ENCODE measurements at places on chromosomes 11 and 22.

DNA sequence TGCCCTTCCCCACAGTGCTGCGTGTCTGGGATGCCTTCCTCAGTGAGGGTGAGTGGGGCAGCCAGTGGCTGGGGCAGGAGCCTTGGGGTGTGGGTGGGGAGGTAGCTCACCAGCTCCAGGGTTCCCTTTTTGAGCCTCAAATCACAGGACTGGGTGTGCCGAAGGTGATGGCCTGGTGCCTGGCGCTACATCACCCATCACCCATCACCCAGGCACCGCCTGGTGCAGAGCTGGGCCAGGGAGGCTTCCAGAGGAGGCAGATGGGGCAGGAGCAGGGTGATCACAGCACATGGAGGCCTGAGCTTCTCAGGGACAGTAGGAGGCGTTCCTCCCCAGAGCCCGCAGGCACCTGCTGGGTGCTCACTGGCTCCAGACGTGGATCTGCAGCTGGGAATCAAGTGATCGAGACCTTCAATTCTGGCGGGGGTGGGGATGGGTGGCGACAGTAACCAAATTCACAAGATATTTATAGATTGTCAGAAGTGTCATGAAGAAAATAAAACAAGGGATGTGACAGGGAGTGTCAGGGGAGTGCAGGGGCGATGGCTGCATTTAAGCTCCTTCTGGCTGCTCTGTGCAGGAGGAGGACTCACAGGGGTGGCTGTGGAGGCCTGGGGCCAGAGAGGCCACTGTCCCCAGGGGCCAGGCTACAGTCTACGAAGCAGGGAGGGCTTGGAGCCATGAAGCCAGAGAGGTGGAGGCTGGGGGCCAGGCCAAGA is 3.2 kb downstream of the TBC1D10C start:
- no peak for DNase-seq

DNA sequence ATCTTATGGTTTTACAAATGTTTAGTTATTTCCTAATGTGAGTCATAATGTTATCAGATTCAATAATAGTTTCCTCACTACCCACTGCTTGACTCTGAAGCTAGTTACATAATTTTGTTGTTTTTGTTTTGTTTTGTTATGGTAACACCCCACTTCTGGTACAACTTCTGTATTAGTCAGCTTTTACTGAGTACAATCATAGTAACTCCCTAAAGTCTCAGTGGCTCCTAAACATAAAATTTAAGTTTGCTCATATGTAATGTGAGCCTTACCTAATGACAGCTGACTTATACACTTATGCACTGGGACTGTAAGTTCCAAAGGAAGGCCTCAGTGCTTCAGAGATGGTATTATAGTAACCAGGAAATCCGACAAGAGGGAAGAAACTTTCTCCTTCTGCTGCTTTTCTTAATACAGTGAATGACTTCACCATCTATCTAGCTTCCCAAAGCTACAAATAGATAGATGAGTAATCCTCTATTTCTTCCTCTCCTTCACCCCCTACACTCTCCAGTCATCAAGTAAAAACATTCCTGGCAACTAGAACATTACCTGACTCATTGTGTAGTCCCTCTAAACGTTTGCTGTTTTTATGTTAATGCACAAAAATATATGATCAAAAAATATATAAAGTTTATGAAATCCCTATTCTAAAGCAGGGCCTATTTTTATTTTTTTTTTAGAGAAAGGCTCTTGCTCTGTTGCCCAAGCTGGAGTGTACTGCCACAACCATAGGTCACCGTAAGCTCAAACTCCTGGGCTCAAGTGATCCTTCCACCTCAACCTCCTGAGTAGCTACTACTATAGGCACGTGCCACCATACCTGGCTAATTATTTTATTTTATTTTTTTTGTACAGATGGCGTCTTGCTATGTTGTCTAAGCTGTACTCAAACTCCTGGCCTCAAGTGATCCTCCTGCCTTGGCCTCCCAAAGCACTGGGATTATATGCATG is 563.0 kb downstream of the SOX6 start:
- no peak for DNase-seq

- no peak for DNase-seq
Measured at GRCh38 chr22:27883656-27884350, 35.3 kb downstream of the PITPNB start.

GRCh38 chr22:37208401-37209139 is 3.7 kb downstream of the SSTR3 start:
- no peak for DNase-seq

DNA sequence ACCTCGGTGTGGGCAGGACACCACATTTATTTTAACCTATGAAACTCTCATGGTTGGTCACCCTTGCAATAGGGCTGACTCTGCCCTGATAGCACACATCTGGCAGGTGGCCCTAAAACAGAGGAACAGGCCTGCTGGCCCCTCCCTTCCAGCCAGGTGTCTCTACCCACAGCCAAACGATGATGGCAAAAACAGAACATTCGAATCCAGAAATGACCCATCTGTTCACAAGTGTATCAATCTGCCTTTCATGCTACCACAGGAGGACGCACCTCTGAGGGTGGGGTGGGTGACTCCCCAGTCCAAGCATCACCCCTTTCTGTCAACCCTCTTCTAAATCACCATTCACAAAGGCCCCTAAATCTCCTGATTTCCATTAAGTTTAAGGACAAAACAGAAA is 118.1 kb downstream of the ETS1 start:
- DNase-seq: no peak

GRCh38 chr11:66543263-66544107 is 2.4 kb downstream of the ZDHHC24 start:
- DNase-seq: no peak

- DNase-seq: no peak
Measured at GRCh38 chr22:19218541-19219233, 40.2 kb upstream of the SLC25A1 start.

DNA sequence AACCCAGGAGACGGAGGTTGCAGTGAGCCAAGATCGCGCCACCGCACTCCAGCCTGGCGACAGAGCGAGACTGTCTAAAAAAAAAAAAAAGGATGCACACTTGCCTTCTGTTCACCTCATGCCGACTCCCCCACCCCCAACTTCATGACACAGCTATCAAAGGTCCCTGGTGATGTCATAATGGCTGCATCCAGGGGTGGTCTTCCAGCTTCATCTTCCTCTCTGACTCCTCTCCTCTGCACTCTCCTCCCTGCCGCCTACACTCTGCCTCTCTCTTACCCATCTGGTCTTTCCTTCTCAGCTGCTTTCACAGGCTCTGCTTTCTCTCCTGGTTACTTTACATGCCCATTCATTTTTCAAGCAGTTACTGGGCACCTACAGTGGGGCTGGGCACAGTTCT is 16.4 kb upstream of the KDM2A start:
- no peak for DNase-seq

DNA sequence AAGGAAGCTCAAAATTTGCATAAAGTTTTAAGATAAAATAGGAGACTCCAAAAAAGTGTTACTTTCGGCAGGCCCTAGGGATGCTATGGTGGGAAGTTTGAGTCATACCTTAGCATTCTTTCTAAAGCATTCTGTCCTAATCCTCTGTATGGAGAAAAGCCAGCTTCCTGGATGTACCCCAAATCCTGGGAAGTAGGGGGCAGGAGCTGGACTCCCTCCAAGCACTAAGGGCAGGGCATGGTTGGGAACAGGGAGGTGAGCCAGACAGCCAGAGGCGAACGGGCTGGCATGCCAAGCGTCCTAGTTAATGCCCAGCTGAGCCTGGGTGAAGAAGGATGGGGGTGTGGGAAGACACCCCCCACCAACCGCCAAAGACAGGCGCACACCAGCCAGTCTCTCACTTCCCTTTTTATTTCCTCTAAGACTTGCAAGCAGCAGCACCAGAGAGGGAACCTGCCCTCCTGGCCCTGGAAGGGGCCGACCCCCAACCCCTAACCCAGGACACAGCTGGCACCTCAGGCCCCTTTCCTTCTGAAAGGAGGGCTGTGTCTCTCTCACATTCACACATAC is 23.9 kb downstream of the RTN4RL2 start:
- no peak for DNase-seq

GRCh38 chr22:17827466-17827865 is 53.2 kb upstream of the BID start:
- DNase-seq: no peak

DNA sequence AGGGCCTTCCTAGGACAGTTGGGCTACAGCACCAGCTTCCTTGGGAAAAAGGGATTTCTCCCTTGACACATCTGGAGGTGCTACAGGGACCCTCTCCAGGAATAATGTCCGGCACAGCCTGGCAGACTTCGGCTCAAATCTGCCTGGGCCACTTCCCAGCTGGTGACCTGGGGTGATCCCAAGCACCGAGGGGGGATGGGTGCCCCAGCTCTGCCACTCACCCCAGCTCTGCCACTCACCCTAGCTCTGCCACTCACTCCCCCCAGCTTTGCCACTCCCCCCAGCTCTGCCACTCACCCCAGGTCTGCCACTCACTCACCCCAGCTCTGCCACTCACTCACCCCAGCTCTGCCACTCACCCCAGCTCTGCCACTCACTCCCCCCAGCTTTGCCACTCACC is 9.9 kb downstream of the OSBPL5 start:
- DNase-seq: no peak

DNA sequence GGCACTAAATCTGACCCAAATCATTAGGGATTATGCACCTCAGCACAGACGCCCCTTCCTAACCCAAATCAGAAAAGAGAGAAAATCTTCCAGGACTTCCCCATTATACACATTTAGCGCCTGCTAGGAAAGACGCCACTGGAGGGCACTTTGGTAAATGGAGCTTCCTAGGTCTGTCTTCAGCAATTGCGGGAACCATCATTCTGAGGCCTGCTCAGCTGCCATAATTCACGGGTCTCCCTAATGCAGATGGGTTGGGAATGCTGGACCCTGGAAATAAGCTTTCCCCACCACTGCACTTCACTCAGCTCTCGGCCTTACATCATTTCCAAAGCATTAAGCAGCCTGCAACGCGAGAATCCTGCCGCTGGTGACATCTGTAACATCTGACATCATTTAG is 86.2 kb upstream of the OPCML start:
- DNase-seq: no peak

- no peak for DNase-seq
Measured at GRCh38 chr11:101717619-101718018, 133.8 kb upstream of the TRPC6 start.

DNA sequence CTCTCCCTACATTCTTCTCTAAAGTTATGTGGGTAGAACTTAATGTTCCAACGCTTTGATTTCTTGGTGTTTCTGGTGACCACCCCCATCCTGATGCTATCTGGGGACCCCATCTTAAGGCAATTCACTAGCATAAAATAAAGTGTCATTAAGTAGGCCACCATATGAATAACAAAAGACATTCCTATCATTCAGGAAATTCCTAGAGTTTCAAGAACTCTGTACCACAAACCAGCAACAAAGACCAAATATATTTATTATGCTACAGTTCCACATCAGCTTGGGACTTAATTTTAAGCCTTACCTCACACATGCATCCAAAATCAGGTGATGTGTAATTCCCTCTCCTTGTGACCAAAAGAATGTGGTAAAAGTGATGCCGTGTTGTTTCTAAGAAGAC is 254.6 kb upstream of the LRRC4C start:
- no peak for DNase-seq

DNA sequence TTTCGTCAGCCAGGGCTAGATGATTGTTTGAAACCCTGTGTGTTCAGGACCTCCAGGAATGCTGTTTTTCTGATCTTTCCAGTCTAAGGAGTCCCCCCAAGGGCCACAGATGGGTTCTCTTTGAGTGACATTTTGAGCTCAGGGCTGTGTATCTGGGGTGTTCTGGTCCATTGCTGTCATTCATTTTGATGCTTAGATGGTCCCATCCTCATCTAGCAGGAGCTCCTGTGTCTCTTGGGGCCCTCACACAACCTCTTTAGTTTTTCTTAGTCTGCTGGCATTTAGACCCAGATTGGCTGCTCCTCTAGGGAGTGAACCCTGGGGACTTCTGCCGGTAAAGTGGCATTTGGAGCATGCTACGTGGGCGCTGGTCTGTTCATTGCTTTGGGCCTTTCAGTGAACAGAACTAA is 39.1 kb downstream of the MED15 start:
- no peak for DNase-seq

GRCh38 chr11:126809514-126810289 is 190.9 kb downstream of the KIRREL3 start:
- DNase-seq: no peak

DNA sequence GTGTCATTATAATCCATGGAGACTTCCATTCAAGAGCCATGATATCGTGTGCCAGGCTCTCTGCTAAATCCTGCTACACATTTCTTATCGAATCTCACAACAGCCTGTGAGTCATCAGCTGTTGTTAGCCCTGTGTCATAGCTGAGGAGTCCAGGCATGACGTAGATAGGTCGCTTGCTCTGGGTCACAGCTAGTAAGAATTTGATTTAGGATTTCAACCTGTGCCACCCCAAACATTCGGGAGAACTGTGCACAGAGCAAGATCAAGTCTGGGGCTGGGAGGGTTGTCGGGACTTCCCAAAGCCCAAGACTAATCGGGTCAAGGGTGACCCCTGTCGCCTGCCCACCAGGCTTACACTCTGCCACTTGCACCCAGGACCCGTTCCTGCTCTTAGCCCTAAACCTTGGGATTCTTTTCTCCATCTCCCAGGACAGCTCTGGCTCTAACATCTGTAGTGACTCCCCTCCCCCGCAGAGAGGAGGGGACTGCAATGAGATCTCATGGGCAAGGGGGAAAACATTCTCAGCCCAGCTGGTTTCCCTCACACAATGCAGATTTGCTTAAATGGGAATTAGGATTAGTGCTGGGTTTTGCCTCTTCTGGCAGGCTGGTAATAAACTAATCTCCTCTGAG is 34.3 kb downstream of the TSPAN18 start:
- no peak for DNase-seq

DNA sequence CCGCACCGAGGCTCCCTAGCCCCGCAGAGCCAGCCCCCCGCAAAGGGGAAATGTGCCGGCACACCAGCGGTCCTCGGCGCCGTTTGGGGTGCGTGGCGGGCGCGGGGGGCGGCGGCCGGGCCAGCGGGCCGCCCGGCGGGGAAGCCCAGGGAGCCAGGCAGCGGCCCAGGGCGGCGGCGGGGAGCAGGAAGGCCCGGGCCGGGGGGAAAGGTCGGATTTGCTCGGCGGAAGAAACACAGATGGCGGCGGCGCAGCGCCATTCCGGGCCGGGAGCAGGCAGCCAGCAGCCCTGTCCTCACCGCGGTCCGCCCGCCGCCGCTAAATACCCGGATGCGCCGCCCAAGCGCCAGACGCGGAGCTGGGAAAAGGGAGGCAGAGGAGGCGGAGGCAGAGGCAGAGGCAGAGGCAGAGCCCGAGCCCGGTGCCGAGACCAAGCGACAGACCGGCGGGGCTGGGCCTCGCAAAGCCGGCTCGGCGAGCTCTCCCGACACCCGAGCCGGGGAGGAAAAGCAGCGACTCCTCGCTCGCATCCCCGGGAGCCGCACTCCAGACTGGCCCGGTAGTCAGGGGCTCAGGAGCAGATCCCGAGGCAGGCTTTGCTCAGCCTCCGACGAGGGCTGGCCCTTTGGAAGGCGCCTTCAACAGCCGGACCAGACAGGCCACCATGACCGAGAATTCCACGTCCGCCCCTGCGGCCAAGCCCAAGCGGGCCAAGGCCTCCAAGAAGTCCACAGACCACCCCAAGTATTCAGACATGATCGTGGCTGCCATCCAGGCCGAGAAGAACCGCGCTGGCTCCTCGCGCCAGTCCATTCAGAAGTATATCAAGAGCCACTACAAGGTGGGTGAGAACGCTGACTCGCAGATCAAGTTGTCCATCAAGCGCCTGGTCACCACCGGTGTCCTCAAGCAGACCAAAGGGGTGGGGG is 2.6 kb upstream of the GCAT start:
- DNase-seq: peak; percentile 78

- no peak for DNase-seq
Measured at GRCh38 chr11:2513441-2513840, 68.6 kb downstream of the KCNQ1 start.

- no peak for DNase-seq
Measured at GRCh38 chr11:133164986-133165385, 367.3 kb downstream of the OPCML start.

- no peak for DNase-seq
Measured at GRCh38 chr11:125685228-125685627, 4.6 kb upstream of the ACRV1 start.
